Amniotic epithelial cell (primary cell): ENCODE measurements at places on chromosomes 5 and 9.

DNA sequence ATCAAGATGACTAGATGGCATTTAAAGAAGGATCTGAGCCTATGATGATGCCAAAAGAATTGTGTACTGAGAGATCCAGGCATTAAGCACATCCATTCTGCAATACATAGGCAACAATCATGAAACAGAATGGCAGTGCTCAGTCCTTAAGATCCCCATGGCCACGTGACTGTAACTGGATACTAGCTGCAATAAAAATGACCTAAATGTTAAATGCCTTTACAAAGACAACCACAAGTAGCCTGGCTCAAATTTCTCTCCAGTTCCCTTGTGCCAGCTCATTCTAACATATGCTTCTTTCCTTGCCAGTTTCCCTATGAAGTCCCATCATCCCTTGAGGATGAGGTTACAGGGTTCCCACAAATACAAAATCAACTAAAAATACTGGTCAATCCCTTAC lies 148.3 kb upstream of the GHR start:
- DNase-seq = no peak

DNA sequence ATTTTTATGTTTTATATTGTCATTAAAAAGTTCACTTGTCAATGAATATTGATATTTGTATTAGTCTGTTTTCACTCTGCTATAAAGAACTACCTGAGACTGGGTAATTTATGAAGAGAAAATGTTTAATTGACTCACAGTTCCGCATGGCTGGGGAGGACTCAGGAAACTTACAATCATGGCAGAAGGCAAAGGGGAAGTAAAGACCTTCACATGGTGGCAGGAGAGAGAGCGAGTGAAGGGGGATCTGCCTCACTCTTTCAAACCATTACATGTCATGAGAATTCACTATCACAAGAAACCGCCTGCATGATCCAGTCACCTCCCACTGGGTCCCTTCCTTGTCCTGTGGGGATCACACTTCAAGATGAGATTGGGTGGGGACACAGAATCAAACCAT lies 27.4 kb downstream of the SRD5A1 start:
- DNase-seq = no peak

GRCh38 chr5:143350751-143351602 lies 52.5 kb downstream of the NR3C1 start:
- peak; percentile 89 for DNase-seq

DNA sequence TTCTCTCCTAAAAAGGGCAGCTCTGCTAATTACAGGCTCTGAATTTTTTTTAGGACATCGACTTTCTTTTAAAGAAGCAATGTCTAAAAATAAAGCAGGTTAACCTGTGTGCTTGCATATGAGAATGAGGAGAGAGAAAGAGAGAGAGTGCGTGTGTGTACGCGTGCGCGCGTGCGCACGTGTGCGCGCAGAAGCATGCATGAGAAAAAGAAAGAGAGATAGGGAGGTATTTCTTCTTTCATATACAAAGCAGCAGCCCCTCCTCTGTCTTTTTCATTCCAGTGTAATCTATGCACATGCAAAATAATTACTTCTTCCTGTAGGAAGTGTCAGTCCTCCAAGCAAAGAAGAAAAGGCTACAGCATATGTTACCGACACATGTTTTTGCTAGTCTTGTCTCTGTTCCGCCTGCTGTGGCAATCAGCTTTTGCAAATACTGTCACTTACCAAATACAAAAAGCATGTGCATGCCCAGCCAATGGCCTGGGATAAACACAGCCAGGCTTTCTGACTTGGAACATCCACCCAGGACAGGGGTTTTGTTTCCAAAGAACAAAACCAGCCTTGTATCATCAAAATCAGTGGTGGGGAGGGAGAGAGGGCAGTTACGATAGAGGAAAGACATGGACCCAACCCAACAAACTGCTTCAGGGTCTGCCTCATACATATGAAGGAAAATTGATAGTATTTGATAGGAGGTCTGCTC lies 252.3 kb upstream of the SLC24A2 start:
- no peak for DNase-seq

DNA sequence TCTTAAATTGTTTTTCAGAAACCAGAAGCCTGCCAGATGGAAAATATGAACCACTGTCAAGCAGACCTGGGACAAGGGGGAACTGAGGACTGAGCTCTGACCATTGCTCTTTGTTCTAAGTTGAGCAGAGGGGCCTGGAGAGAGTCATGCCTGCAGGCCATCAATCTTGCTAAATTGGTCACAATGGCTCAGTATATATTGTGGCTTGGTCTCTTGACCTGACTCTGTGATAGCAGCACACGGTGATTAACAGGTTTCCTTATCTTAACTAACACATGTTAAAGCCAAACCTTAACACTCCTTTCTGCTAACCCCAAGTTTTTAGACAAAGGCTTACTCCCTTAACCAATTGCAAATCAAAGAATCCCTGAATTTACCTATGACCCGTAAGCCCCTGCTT lies 1281.2 kb upstream of the NUDT12 start:
- no peak for DNase-seq

GRCh38 chr5:90161414-90161813 lies 248.1 kb downstream of the CETN3 start:
- DNase-seq = peak; percentile 71

DNA sequence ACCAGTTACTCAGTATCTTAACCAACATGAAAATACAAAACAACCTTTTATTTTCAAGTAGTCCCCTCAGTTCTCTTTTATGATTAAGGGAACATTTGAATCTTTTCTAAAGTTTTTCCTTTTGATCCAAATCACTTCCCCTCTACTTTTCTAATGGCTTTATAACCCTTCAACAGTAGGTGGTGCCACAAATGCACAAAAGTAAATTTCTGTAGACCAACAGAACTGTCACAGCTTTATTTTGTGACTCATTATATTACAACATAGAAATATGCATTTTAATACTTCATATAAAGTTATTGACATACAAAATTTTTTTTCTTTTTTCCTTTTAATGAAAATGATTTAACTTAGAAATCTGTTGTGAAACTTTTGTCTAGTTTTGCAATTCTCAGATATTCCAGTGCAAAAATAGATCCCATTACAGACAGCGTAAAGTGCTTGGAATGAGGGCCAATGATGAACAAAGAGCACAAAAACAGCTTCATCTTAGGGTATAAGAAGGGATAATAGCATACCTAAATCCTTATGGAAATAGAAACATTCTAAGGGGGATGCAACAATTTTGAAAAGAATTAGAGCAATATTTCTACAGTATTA lies 17.0 kb downstream of the NIPSNAP3B start:
- DNase-seq = peak; percentile 38

GRCh38 chr9:109986521-109986991 lies 206.6 kb downstream of the PALM2AKAP2 start:
- peak; percentile 93 for DNase-seq

DNA sequence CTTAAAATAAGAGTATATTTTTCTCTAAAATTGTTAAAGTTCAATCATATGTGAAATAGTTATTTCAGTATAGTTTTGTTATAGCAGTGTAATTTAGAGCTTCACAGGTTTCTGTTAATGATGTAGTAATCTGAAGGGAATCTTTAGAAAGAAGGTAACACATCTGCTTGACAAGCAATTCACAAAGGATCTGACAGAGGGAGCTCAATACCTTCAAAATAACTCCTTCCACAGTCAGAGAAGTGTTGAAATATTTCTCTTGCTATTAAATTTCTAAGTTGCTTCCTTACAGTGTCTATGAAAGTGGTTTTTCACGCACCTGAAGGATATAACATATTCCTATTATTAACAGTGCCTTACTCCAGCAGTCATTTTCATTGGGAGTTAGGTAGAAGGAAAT lies 44.9 kb downstream of the SLC25A51 start:
- peak; percentile 41 for DNase-seq

- peak; percentile 50 for DNase-seq
Observed at GRCh38 chr5:110757118-110757729, 18.4 kb downstream of the SLC25A46 start.

- peak; percentile 51 for DNase-seq
Observed at GRCh38 chr5:127746756-127747155, 43.6 kb downstream of the CCDC192 start.

- DNase-seq = no peak
Observed at GRCh38 chr5:147966326-147966725, 60.0 kb upstream of the C5orf46 start.
